Suppressor macrophage treated with lipopolysaccharide for 1 hour (primary cell): ENCODE measurements at places on chromosomes 2 and 18.

DNA sequence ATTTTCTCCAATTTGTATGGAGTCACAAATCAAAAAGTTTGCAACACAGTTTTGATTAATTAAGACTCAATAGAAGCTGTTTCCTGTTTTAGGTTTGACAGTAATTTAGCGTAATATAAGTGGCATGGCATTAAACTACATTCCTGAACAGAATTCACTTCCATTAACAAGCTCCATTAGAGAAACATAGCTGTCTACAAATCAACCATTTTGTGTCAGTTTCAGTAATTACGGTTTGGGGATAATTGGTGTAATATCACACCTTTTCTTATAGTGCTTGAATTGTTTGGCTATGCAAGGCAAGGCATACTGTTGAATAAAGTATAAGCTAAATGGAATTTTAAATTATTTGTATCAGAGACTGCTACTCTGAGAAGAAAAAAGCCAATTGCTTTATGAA, 585.5 kb downstream of the CBLN2 start:
- DNase-seq, result no peak

DNA sequence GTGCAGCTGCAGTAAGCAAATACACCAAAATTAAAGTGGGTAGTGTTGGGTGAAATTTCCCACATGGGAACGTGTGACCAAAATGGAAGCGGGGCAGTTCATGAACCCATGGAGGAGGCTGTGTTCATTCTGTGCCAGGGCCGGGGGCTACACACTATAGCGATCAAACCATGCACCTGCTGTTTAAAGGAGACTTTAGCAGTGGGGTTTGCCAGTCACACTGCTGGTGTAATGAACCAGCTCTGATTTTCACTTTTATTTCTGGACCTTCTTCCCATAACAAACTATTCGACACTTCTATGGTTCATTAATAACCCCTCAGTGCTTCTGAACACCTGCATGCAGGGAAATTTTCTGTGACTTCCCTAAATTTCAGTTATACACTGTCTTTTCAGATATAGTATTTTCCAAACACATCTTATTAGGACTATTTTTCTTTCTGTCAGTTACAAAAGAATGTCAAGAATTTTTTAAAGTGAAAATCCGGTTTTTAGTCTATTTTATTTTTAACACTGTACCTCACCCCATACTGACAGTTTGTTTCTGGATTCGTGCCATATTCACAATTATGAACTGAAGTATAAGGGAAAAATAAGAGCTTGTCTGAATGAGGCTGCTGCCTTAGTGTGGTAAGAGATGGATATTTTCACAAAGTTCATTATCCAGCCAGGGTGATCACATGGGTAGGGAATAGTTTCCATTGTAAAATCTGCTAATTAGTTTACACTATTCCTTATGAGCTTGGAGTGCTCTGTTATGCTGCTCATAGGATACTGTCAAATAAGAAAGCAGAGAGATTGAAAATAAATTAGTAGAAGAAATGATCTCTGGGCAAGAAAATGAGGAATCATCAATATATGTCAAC, 111.3 kb upstream of the CAVIN2 start:
- no peak for DNase-seq

- DNase-seq, result peak; percentile 52
Observed at GRCh38 chr2:119753041-119753929, 6.4 kb upstream of the PTPN4 start.

DNA sequence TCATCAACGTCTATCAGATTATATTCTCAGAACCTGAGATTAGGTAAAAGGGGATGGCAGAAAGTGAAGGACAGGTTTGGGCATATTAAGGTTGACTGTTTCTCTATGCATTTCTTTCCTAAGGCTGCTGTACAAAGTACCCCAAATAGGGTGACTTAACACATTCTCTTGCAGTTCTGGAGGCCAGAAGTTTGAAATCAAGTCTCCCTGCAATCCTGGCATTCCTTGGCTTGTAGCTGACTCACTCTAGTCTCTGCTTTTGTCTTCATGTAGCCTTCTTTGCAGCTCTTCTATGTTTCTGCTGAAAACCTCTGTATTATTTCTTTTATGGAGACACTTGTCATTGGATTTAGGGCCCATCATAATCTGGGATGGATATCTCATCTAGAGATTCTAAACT, 364.3 kb downstream of the PLCL1 start:
- no peak for DNase-seq

GRCh38 chr2:88265352-88266303, 95.5 kb downstream of the THNSL2 start:
- peak; percentile 95 for DNase-seq

- no peak for DNase-seq
Observed at GRCh38 chr2:85907671-85908157, 18.9 kb upstream of the ST3GAL5 start.

- peak; percentile 86 for DNase-seq
Observed at GRCh38 chr18:54149078-54149697, 75.3 kb downstream of the MBD2 start.

DNA sequence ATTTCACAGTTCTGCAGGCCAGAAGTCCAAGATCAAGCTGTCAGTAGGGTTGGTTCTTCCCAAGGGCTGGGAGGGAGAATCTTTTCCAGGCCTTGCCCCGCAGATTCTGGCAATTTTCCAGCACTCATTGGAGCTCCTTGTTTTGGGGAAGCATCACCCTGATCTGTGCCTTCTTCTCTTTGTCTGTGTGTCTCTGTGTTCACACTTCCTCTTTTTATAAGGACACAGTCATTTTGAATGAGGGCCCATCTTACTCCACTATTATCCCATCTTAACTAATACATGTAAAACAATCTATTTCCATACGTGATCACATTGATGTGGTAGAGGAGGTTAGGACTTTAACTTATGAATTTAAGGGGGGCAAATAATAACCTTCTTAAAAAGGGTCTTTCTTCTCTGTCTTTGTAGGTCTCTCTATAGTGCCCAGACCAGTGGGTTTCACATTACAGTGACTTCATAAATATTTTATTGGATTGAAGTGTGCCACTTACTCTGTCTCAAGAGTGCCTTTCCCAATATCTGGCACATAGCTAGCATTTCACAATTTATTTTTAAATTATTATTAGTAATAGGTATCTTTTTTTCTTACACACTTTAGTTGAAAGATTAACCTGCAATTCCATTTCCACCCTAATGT, 68.9 kb upstream of the CBLN2 start:
- DNase-seq, result peak; percentile 6

- no peak for DNase-seq
Observed at GRCh38 chr2:127906206-127906926, 20.6 kb upstream of the AMMECR1L start.

GRCh38 chr18:50559752-50560680, at the start of gene MAPK4:
Gene MAPK4, plus strand, starts transcription at chr18:50560087. Its CDS starts 103,872 bp downstream, at chr18:50663959.
- no peak for DNase-seq

DNA sequence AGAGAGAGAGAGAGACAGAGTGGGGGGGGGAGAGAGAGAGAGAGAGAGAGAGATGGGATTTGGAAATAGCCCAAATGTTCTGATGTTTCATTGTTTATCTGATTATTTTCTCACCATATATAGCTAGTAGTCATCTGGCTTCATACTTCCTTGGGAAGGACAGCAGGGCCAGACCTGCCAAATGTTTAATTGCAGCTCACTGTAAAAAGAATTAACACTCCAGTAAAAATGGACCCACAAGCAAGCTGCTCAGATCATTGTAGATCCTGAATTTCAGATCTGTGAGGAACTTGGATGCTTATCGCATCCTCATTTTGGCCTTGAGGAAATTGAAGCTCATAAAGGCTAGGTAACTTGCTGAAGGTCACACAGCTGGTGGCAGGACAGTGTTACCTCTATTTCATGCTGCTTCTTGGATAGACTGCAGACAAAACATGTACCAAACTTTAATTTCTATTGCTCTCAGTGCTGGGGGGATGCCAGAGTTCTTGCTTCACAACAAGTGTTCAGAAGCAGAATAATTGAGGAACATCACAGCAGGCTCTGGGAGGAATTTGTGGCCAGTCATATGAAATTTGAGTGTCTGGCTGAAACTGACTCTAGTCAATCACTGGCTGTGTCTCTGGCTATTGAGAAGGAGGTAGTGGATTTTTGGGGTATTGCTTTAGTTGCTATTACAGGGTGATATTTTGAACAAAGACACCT, 223.5 kb downstream of the PIK3C3 start:
- DNase-seq, result no peak

- DNase-seq, result peak; percentile 93
Observed at GRCh38 chr18:45291621-45292615, 323.4 kb upstream of the SLC14A2 start.

DNA sequence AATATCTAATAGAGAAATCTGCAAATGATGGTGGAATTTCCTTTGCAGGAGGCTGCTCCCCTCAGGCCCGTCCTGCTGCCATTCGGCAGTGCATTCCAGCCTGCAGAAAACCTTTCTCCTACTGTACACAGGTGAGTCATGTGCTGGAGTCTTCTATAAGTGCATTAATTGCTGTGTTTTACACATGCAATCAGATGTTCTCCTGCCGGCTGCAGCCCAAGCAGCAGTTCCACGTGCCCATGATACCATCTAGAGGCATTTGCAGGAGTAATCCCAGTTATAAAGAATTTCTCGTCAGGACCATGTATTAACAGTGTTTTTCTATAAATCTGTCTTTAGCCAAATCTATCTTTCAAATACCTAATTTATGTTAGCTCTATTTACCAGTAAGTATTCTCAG, 304.7 kb upstream of the HNMT start:
- DNase-seq, result no peak

- peak; percentile 15 for DNase-seq
Observed at GRCh38 chr2:24262421-24262970, 87.6 kb downstream of the FAM228A start.
